Glutamatergic neuron (in vitro differentiated cells): ENCODE measurements at places on chromosomes 2 and 18.

DNA sequence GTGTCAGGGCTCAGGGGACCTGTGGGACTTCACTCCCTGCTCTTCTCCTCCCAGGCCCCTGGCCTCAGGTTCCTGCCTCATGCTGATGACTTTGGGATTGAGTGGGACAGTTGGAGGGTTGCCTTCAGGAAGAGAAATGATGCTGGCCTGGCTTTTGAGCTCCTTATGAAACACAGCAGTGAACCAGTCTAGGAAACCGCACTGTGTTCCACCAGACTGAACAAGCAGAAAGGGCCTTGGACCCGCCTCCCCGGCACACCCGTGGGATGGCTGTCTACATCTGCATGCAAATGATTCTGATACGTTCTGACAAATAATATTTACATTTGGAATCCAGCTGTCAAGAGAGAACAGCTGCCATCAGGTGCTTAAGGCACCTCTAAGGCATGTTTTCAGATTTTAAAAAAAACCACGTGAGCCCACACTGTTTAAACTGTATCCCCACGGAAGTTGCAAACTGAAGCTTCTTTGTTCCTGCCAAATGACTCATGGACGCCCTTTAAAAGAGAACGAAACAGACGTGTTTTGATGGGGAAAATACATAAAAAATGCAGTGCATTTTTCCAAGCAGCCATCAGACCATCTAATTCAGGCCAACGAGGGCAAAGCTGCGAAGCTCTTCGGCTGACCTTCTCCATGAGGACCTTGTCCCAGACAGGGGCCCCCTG is 27.6 kb upstream of the ASAP2 start:
- DNase-seq = no peak

DNA sequence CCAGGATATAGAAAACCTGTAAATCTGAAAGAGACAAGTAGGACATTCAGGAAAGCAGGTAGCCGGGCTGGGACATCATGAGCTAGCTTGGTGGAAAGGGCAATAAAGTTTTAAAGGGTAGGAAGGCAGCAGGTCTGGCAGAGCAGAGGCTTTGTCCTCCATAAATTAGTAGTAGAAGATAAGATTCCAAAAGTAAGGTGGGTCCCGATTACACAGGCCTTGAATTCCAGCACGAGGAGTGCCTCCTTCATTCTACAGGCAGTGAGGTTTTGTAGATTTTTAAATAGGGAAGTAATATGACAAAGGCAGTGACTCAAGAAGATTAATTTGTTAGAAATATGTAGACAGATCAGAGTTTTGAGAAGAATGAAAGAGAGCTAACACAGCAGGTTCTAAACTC is 160.7 kb downstream of the DTNB start:
- DNase-seq = no peak

DNA sequence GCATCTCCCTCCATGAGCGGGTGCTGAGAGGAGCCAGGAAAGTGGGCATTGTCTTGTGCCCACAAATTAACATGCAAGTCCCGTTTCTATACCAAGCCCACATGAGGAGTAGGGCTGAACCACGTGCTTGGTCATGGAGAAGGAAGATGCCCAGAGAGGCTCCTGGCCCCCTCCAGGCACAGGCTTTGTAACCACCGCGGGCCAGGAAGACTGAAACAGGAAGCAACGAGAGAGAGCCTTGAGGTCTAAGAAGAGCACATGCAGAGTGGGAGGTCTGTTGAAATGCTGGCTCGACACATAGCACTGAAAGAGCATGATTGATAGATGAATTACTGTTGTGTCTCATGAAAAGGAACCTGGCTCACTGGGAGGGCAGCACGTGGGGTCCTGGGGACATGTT is 36.3 kb downstream of the VWA3B start:
- DNase-seq = no peak

DNA sequence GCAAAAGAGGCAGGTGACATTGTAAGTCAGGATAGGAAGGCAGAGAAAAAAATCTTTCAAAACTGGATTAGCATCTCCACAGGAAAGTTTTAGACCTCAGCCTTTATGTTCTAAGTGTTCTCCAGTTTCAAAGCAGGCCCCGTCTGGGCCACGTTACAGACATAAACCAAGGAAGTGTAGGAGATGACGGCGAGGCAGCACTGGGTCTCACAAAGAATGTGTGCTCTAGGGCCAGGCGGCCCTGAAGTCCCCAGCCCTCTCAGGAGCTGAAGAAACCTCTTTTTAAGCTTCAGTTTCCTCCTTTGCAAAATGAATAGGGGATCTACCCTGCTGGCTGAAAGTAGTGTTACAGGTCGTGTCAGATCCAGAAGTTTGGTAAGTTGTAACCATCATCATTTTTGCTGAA is 81.7 kb downstream of the SPRED2 start:
- no peak for DNase-seq

GRCh38 chr2:120486946-120487345 is 141.0 kb downstream of the INHBB start:
- peak; percentile 8 for DNase-seq

DNA sequence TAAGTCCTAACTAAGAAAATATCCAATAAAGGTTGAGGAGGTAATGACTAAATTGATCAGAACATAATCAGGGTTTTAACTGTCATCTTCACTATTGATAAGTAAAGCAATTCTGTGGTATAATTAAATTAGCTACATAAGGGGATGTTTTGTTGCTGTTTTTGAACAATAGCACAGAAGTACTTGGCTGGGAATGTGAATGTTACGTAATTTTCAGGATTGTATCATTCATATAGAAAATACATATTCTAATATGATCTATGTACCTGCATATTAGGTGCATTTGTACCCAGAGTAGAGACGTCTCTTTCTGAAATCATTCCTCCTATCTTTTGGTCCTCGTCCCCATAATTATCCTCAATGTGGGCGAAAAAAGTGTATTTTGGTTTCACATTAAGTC is 109.0 kb downstream of the PIEZO2 start:
- DNase-seq = no peak

DNA sequence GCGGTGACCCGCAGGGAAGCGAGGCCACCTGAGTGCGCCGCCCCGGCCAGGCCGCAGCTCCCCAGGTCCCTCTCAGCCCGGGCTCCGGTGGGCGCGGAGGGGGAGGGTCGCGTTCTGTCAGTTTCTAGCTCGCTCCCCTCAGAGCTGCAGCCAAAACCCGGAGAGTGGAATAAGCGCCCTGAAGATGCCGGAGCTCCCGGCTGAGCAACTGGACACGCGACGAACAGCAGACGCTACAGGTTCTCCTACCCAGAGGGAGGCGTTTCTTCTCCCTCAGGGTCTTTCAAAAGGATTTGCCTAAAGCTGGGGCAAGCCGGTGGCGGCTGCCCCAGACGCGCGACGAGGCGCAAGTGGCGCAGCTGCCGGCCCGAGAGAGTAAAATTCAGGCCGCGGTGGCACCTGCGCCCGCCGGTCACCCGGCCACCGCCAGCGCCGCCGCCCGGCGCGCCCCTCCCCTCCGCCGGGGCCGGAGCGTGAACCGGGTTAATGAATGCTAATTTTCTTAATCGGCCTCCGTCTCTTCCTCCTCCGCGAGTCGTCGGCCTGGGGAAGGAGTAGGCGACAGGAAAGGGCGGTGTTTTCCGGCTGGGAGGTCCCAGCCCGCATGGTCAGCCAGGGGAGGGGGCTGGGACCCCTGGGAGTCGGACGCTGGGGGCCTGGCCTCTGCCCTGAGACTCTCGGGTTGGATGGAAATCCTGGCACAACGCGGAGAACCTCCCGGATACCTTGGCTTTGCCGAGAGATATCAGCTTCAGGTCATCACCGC is 845 bp upstream of the CDC42EP3 start:
- peak; percentile 98 for DNase-seq

- DNase-seq = peak; percentile 23
Observed at GRCh38 chr2:145431181-145431951, 911.4 kb upstream of the ZEB2 start.

- DNase-seq = peak; percentile 55
Observed at GRCh38 chr2:201643216-201643890, at the start of gene TMEM237. Gene TMEM237, minus strand, starts transcription at chr2:201643503. Its CDS starts 103 bp downstream, at chr2:201643400.

- DNase-seq = no peak
Observed at GRCh38 chr18:35071819-35072247, 30.6 kb downstream of the MAPRE2 start.

- no peak for DNase-seq
Observed at GRCh38 chr2:60466161-60466702, 87.2 kb downstream of the BCL11A start.

- DNase-seq = no peak
Observed at GRCh38 chr18:10010611-10011015, 96.8 kb downstream of the VAPA start.

DNA sequence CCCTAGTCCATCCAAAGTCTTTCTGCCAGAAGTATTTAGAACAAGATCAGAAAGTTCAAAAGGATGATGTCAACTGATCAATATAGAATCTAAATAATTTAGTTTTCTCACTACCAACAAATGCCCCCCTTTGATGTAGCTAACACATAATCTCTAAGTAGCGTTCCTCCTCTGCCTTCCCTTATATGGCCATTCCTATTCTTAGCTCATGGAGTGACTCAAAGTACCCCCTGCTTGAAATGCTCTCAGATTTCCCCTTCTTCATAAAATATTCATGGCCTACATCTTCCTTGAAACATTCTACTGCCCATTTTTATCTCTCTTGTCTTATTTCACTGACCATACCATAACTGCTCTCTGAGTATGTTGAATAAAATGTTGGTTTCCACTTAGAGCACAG is 151.5 kb downstream of the UPP2 start:
- no peak for DNase-seq

- no peak for DNase-seq
Observed at GRCh38 chr2:45470531-45470930, 140.5 kb downstream of the SRBD1 start.

GRCh38 chr2:57437077-57437476 is 609.5 kb upstream of the VRK2 start:
- DNase-seq = no peak

DNA sequence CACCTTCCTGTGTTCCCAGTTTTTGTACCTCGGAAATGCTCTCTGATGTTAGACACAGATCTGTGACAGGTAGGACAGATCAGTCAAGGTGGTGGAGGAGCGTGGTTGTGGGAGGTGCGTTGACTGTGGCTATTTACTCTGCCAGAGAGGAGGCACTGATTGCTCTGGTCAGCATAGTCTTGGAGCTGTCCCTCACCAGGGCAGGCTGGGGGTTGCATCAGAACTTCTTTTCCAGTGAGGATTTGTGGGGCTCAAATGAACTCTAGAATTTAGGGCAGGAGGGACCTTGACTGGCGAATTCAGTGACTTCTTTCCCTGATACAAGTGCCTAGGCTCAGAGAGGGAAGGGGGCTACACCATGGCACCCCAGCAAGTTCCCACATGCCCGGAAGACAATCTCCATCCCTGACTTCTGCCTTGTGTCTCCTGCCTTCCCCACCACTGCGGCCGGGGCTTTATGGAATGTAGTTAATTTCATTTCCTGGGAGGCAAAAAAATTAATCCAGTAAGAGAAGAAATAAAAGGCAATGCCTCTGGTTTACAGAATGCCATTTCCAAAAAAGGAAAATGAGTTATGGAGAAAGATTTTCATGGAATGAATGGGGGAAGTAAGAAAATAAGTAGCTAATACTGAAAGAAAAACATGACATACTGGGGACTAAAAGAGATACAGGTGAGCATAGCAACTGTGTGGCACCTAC is 26.1 kb downstream of the NIFK start:
- DNase-seq = no peak
